A549 (cell line): ENCODE measurements at places on chromosomes 1 and 21. TPM values are rescaled to one million over a fixed set of nuclear protein-coding genes. Genes with fewer than 3 reads are reported as not detected.

DNA sequence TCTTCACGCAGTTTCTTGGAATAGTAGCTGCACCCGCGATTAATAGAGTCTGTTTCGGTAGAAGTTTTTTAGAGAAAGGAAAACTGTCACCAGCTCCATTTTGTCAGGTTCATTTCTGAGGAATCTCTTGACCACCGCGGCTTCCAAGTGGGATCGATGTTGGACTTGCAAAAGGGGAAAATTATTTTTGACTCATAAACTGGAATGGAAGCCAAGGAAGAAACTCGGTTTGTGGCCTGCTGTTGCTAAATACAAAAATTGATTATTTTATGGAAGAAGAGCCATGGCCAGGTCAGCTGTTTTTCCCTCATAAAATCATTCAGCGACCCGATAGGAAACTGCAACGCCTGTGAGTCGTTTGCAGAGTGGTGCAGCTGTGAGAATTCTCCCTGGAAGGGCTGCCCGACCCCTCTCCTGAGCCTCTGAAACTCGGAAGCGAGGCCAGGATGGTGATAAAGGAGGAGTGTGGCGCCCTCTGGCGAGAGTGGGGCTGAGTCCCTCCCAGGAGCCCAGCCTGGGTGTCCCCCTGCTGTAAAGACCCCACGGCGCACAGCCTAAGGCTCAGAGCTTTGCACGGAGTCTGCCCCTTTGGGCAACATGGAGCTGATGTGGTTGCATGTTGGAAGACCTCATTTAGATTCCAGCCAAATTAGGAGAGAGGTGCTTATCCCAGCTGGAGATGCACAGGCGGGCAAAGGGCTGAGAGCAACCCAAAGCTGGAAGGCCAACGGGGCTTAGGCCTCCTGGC, 83.6 kb upstream of the SLC25A33 start:
- DNase-seq: peak; percentile 35

DNA sequence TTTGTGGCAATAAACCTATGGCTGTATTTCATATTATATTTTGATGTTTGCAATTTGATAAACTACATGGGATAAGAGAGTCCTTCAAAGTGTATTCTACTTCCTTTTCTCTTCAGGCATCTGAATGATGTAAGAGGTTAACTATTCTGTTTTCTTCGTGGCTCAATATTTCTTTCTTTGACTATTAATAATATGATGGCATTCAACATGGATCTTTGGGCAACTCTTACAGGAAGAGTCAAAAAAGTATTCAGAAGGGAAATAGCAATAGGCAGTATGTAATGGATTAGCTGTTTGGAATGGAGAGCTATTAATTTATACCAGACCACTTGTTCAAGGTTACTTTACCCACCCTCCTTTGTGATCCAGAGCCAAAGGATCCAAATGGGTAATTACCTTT, 74.4 kb downstream of the HMCN1 start:
- no peak for DNase-seq

DNA sequence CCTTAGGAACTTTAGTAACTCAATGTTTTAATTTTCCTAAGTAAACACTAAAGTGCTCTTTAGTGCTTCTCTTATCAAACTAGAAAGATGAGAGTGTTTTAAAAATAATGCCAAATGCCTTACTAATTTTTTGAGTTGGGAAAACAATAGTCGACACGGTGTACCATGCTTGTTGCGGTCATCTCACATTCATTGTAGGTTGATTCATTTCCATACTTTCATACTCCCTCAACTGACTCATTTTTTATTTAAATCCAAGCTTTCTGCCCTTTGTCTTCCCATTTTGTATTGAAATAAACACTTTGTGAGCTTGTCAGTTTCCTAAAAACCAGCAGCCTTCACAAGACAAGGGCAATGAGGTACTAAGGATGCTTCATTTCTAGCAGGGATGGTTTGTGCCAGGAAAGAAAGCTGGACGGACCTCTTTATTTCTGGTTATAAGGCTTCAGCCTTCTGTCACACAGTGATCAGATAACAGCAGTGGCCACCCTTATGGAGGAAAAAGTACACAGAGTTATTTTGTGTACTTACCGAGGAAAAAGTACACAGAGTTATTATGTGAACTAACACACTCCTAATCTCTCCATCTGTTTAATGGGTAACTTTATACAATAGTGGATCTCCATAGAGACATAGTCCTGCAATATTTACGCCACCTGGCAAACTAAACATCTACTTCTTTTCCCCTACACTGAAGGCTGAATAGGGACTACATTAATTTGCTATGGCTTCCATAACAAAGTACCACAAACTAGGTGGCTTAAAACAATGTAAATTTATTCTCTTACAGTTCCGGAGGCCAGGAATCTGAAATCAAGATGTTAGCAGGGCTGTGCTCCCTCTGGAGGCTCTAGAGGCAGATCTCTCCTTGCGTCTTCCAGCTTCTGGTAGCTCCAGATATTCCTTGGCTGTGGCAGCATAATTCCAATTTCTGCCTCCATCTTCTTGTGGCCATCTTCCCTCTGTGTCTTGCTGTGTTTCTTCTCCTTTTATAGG, 13.0 kb upstream of the CCDC190 start:
- no peak for DNase-seq

DNA sequence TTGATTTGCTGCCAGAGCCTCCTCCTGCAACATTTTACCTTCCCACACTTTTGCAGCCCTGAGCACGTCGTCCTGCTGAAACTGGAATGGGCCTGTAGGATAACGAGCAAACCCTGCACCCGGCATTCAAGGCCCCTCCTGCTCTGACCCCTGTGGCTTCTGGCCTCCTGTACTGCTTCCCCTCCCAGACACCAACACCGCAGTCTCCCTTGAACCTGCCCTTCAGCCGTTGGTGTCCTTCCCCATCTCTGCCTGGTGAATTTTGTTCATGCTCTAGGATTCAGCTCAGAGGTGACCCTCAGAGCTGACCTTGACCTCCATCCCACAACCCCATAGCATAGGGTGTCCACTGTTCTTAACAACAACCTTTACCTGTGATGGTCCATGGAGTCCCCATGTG, 535.1 kb downstream of the MATN1 start:
- no peak for DNase-seq

CELA3A gene
- polyA plus RNA-seq: not detected in 3 replicates

GRCh38 chr1:198929961-198930599, 291.2 kb downstream of the PTPRC start:
- DNase-seq: no peak

DNA sequence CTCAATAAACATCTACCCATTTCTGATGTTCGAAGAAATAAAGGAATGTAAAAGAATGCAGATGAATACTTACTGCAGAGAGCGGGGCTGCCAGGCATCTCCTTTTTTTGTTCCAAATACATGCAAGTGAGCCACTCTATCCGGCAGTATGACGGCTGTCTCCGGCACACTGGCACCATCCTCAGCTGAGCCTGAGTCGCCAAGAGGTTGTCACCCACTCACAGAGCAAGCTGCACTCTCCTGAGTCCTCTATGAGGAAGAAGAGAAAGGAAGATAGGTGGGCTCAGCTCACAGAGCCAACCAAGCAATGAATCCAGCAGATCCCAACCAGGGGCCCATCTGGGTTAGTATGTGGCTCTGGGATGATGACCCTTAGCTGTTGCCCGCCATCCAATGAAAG, 65.3 kb downstream of the CD46 start:
- DNase-seq: no peak

DNA sequence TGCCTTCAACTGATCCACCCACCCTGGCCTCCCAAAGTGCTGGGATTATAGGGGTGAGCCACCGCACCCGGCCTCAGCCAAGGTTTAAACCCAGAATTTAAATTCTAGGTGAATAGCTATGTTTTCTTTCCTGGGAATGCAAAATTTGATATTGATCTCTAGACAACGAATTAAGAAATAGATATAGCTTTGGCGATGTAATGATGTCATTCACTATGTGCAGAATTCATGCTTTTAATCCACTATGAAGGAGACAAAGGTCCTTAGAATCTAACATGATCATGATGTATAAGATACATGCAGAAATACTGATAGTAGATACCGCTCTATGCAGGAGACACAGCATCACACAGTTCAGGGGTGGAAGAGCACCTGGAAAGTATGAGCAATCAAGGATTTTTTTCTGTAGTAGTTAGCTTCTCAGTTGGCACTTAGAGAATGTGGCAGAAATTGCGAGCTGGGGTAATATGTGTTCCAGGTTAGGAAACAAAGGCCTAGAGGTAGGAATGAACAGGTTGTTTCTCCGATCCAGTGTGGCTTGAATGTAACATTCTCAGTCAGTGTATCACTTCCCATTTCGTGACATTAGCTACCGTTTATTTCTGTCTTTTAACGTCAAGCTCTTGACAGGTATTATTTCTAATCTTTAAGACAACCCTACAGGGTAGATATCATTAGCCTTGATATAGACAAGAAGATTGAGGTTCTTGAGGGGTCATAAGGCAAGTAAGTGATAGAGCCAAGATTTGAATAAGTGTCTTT, 3.0 kb upstream of the CEP350 start:
- DNase-seq: no peak

GRCh38 chr1:39680751-39681150, 8.8 kb upstream of the NT5C1A start:
- no peak for DNase-seq

GRCh38 chr1:82371844-82372498, 571.2 kb downstream of the ADGRL2 start:
- DNase-seq: no peak

DNA sequence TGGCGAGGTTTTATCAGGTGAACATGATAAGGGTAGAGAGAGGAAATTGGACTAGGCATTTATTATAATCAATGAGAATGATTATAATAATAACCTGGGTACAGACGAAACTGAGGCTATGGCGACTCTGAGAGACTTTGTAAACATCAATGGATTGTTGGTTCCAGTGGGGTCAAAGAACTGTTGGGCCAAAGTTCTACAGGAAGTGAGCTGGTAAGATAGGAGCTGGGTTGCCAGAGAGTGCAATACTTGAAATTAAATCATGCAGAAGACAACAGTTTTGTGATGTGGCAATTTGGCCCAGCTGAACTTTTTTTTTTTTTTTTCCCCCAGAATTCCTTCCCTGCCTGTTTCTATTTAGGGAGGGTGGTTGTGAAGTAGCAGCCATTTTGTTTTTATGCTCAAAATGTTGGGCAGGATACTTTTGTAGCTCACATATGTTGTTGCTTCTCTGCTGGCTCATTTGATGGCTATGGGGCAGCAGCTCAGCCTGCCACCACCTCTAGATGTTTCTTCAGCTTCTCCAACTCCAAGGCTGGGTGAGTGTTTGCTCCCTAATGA, 286.5 kb upstream of the B3GALT2 start:
- no peak for DNase-seq

DNA sequence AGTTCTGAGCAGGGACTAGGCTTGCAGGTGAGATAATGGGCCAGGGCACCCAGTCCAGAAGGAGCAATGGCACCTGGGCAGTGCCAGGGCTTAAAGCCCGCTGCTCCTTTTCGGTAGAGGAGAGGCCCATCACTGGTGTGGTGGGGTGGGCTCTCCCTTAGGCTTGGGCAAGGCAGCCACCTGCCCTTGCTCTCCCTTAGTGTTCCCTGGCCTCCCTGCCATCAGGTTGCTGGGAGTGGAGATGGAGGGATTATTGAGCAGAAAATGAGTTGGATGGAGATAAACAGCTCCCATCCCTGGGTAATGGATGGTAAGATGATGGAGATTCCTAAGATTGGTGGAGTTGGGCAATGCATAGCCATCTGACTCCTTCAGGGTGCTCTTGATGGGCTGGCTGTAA, 7.9 kb downstream of the MYOG start:
- DNase-seq: no peak

- peak; percentile 47 for DNase-seq
Observed at GRCh38 chr1:235069577-235070563, 58.8 kb downstream of the TOMM20 start.

GRCh38 chr1:199979071-199979470, 48.4 kb upstream of the NR5A2 start:
- no peak for DNase-seq

TBX19 gene
- 0.97 to 1.0 TPM (median 0.98 TPM) in 3 replicates for polyA plus RNA-seq

SPATA46 gene
- not detected in 3 replicates for polyA plus RNA-seq

DNA sequence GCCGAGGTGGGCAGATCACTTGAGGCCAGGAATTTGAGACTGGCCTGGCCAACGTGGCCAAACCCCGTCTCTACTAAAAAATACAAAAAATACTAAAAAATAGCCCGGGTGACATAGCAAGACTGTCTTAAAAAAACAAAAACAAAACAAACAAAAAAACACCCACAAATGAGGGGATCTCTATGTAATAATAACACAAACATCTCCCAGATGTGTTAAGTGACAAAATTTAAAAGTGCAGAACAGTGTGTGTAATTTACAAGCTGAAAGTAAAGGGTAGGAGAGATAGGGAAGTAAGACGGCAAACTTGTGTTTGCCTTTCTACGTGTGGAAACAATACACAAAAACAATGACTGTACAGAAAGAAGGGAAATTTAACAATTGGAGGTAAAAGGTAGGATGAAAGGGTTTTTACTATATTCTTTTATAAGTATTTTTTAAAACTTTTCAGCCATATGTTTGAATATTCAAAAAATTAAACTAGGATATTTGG, 36.3 kb downstream of the ARID4B start:
- DNase-seq: no peak

ADAM30 gene
- polyA plus RNA-seq: not detected in 3 replicates
